Nasal cavity respiratory epithelium epithelial cell of viscerocranial mucosa (primary cell): ENCODE measurements at places on chromosomes 4 and X. TPM values are rescaled to one million over a fixed set of nuclear protein-coding genes. Genes with fewer than 3 reads are reported as not detected.

Gene GUCY1B1
- 1.4 and 2.7 TPM in 2 replicates for total RNA-seq

Gene NPY2R
- not detected in 2 replicates for total RNA-seq

Gene BTK
- not detected in 2 replicates for total RNA-seq

Gene GDPD2
- 0.14 and 1.0 TPM in 2 replicates for total RNA-seq

Gene PDE6B
- 0.64 and 1.0 TPM in 2 replicates for total RNA-seq

Gene P2RY8
- not detected in 2 replicates for total RNA-seq
